ENCODE measurements at places on chromosomes 1 and 21.

- no peak for DNase-seq
These were observed 10.5 kb upstream of the IGFN1 start for GRCh38 chr1:201180141-201180540.

DNA sequence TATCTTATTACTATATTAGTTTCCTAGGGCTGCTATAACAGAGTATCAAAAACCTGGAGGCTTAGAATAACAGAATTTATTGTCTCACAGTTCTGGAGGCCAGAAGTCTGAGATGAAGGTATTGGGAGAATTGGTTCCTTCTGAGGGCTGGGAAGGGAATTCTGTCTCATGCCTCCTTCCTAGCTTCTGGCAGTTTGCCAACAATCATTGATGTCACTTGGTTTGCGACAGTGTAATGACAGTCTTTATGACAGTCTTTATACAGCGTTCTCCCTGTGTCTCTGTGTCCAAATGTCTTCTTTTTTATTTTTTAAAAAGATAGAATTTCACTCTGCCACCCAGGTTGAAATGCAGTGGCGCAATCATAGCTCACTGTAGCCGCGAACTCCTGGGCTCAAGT is 15.8 kb upstream of the CENPF start:
- DNase-seq: no peak

- DNase-seq: peak; percentile 3
These were observed 40.9 kb upstream of the ZBTB18 start for GRCh38 chr1:244010191-244010590.

DNA sequence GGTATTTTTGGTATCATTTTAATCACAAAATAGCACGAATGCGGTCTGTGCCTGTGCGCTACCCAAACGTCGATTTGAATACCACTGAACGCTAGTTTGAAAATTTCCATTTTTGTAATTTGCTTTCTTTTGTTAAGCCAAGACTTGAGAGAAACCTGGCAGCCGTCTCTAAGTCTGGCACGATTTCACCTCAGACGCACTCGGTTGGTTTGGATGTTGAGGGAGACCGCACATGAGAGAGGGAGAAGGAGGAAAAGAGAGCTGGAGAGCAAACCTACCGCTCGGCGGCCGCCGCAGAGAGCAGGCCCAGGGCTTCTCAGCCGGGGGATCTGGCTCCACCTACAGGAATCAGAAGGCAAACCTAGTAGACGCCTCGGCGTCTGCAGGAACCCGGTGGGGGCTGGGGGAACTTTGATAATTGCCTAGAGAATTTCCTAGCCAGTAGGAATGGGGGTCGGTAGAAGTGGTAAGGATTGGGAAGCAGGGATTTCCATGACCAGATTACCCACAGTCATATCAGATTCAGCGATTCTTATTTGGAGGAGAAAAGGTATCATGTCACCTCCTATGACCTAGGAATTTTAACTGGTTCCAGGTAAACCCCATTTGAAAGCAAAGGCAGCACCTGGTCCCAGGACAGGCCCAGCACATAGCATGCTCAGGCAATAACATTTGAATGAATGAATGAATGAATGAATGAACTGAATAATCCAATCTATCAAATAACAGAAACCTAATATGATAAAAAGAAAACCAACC is 83.2 kb downstream of the TM2D1 start:
- peak; percentile 25 for DNase-seq

DNA sequence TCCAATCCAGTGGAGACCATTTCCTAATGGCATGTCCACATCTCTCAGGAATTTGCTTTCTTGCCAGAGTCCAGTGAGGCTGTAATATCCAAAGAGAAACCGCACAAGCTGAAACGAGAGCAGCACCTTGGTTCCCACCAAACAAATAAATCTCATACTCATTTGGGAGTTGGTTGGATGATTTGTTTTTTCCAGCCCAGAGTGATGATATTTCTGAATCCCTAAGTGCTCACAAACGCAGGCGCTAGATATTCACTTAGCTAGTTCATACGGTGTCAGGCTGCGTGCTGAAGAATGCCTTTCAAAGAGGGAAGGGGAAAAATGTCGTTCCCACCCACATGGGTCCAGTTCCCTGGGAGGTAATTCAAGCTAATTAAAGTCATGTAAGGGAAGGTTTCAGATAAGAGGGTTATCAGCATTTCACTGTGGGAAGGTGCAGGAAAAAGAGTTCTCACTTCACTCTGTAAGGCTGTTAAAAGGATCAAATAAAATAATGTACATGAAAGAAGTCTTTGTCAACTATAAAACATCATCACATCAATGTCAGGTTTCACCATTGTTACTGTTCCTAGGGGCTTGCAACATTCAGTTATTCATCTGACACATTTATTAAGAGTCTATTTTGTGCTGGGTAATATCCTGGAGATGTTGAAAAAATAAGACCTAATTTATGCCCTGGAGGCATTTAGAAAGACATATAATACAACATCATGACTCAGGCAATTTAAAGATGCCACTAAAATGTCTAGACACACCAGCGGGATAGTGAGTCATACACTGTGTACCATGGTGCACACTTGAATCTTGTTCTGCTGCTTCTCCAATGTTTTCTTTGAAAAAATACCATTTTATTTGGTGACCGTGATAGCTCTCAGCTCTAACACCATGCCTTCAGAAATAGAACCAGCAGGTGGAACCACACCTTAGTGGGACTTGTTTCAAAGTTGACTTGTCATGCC is 19.3 kb downstream of the DPT start:
- DNase-seq: no peak

DNA sequence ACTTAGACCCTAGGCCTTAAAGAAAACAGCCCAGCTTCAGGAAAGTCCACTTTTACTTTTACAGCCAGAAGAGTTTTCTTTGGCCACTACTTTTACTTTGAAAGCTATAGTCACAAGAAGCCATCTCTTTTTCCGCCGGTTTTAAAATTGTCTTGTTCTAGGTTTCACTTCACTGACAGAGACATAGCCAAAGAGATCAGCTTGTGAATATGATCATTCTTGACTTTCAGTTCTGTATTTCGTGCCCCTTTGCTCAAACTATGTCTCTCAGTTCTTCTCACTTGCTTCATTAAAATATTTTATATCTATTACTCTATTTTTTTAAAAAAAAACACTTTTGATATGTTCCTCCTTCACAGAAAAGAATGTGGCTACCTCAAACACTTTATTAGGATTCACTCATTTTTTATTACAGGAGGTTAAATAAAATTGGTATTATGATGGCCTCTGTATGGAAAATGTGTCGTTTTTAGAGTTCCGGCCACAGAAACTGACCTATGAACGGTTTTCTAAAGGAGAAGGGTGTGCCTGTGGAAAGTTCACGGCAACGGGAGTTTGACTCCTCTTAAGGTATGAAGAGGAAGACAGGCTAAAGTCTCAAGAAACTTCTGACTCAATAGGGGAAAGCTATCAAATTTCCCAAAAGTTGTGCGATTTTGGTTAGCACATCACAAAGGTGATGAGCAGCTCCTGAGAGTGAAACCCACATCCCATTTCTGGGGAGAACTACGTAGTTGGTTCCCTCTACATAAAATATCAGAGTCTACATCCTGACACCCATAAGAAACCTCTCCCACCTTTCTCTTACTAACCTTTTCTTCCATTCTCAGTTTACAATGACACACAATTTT is 1.2 kb downstream of the MCOLN2 start:
- no peak for DNase-seq

- no peak for DNase-seq
These were observed 34.8 kb downstream of the ZMYND12 start for GRCh38 chr1:42420911-42421585.

DNA sequence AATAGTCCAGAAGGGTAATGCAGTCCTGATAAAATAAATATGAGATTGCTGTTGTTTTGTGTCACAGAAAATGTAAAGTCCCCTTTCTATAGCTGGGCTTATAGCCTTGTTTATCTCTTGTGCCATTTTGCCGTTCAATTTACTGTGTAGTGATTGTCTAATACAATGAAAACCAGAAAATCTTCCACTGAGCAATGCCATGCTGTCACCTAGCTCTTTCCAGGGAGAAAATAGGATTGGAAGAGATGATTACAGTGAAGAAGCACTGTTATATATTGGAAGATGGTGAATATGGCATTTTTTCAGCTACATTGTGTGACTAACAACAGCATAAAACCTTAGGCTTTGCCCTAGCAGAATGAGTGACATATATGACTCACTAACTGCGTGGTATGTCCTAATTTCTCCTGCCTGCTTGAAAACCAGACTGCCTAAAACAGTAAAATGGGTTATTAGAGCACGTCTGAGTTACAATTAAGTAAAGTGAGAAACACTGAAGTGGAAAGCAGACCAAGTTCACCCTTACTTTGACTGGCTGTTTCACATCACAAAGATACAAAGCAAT is 332.4 kb upstream of the ZP4 start:
- DNase-seq: no peak
